Esophagus mucosa (tissue), 1 donor: ENCODE measurements at places on chromosomes 3 and 15. TPM values are rescaled to one million over a fixed set of nuclear protein-coding genes. Genes with fewer than 3 reads are reported as not detected.

Gene ATP8B4
- 0.56 TPM for total RNA-seq

Gene NANOGP8
- total RNA-seq = 0.44 TPM

- ATAC-seq = no peak
These were observed 673.7 kb downstream of the FHIT start for GRCh38 chr3:60577601-60578000.

- ATAC-seq = peak; percentile 39
These were observed 70.0 kb upstream of the KLF13 start for GRCh38 chr15:31256378-31257265.

Gene CHP1
- 138 TPM for total RNA-seq

Gene MYRIP
- total RNA-seq = 1.2 TPM

Gene PDZRN3
- total RNA-seq = 18.2 TPM

- ATAC-seq = peak; percentile 49
These were observed 157.3 kb downstream of the ADAMTS9 start for GRCh38 chr3:64530434-64531049.

- ATAC-seq = no peak
These were observed 140.5 kb upstream of the ADAMTS9 start for GRCh38 chr3:64828276-64828675.

DNA sequence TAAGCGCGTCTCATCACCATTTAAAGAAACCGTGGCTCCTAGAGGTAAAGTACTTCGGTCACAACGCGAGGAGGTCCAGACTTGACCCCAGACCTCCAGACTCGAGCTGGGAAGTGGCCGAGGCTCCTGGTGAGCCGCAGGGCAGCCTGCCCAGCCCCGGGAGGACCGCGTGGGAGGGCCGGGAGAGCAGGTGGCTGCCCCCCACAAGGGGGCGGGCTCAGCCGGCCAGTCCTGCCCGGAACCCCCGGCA lies at the start of gene SLC27A2:
Gene SLC27A2 (plus strand): TSS at position 228 of the 250 bp plus-strand sequence. CDS start 232 bp downstream, outside the sequence.
- peak; percentile 58 for ATAC-seq

- no peak for ATAC-seq
These were observed 66.3 kb upstream of the SLC25A26 start for GRCh38 chr3:66154444-66154861.

Gene CCR5
- 0.28 TPM for total RNA-seq

Gene DNASE1L3
- 2.7 TPM for total RNA-seq

DNA sequence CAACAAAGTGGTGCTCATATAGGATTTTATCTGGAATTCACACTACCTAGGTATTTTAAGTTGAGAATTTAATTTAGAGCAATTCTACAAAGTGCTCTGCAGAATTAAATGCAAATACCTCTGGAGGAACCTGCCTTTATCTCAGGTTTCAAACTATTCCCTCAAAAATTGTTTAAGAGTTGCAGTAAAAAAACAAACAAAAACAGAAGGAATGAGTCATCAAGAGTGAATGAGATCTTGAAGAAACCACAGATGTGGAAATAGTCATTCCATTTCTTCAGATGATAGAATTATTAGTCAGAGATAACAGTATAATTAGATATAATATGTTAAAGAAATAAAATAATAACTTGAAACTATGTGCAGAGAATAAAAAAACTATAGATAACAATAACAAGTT lies 80.8 kb upstream of the SCN5A start:
- no peak for ATAC-seq

Gene GABRR3
- not detected for total RNA-seq

Gene CISH
- 4.8 TPM for total RNA-seq

GRCh38 chr15:90004671-90005070 lies 3.5 kb downstream of the ZNF710 start:
- peak; percentile 58 for ATAC-seq

Gene MESP1
- total RNA-seq = 0.44 TPM

Gene CD200
- total RNA-seq = 1.1 TPM

DNA sequence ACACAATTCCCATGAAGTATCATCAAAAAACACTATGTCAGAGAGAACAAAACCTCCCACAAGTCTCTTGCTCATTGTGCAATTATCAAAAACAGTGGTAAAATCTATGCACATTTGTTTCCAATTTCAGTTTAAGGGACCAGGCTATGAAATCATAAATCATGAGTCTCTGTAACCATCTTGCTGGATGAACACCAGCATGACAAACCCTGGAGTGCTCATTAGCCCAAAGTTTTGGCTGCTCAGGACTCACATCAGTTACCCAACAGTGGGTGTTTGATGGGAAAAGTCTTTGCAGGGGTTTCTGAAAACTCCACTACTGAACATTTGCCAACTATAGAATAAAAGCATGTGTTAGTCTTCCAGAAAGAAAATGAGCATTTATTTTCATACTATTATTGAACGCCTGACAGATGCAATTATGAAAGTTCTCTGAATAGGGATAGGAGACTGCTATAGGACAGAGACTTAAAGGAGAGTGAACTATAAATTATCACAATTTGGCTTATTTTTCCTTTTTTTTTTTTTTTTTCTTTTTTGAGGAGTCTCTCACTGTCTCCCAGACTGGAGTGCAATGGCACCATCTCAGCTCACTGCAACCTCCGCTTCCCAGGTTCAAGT lies 240.8 kb upstream of the KCNMB2 start:
- no peak for ATAC-seq

- no peak for ATAC-seq
These were observed 151.7 kb upstream of the PTPRG start for GRCh38 chr3:61409638-61410037.

DNA sequence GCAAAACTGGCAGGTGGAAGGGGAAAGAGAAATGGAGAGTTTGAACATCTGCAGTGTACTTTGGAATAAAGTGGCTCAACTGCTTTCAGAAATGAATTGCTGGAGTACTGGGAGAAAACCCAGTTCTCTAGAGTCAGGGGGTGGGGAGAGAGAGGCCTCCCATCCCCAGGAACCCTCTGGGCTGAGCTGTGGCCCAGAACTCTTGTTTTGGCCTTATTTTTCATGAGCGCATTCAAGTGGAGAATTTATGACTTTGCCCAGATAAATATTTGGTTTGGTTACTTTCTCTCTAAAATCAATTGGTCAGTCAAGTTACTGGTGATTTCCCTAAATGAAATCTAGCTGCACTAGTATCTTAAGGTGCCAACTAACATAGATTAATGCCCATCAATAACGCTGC lies 28.7 kb upstream of the HACD2 start:
- ATAC-seq = no peak

GRCh38 chr3:1056744-1057143 lies 36.1 kb upstream of the CNTN6 start:
- ATAC-seq = no peak

DNA sequence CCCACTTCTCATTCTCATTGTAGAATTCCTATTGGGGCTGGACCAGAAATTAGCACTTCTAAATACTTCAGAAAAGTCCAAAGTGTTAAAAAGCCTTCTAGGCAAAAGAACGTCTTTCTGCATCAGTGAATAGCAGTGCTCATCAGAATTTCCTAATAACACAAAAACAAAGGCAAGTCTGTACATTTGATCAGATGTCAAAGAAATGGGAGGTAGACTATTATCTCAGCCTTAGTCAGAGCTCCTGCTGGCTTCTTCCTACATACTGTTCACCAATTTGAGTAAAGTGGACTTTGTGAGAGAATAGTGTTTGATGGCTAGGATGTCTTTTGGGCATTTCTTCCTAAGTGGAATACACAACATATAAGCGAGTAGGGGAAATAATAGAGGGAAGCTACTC lies 48.7 kb downstream of the FOXB1 start:
- ATAC-seq = no peak

- no peak for ATAC-seq
These were observed 32.6 kb downstream of the BBX start for GRCh38 chr3:107555359-107555758.

Gene TRPM1
- total RNA-seq = not detected
